ENCODE measurements at places on chromosomes 1 and 21.

DNA sequence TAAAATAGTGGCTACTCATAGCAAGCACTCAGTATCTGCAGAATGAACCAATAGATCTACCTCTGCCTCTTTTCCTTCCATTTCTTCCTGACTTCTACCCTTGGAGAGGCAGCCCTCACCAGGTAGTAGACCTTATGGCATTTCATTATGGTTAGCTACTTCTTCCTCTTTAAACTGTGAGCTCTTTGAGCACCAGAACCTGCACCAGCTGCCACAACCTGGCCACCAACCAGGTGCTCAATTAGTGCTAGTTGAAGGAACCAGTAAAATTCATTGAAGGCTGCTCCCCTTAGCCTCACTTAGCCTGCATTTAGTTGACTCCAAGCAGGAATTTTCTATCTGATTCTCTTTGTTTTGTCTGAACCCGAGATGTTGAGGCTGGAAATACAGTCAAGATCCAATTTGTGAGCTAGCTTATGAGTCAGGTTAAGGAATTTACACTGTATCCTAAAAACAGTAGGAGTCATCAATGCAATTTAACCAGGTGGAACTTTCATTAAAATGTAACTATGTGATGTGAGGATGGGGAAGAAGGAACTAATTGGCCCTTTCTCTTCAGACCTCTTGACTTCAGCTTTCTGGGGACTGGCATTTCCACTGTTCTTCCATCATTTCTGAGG lies 81.5 kb upstream of the UBE2U start:
- DNase-seq, result no peak

DNA sequence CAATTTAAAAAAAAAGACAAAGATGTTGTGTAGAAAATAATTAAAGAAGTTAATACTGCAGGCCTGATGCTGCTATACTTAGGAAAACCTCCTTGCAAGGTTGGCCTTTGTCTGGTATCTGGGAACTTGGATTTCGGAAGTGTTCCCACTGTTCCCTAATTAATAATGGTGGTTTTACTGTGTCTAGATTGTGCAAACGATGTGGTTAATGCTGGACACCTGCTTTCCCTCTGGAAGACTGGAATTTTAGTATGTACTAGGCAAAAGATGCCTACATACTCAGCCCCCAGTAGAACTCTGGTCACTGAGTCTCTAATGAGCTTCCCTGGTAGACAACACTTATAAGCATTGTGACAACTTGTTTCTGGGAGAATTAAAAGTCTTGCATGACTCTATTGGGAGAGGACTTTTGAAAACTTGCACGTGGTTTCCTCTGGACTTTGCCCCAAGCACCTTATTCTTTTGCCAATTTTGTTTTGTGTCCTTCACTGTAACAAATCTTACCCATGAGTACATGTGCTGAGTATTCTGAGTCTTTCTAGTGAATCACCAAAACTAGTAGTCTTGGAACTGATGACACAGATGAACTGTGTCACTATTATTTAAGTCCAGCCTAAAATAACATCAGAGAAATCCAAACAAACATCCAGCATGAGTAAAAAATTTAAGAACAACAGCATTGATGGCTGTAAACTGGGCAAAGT lies 40.4 kb downstream of the LIN9 start:
- no peak for DNase-seq

GRCh38 chr21:31713973-31714740 lies 17.8 kb downstream of the SCAF4 start:
- no peak for DNase-seq

GRCh38 chr1:221786647-221787046 lies 44.8 kb upstream of the DUSP10 start:
- no peak for DNase-seq

GRCh38 chr1:117795190-117795589 lies 134.2 kb downstream of the GDAP2 start:
- DNase-seq, result no peak

DNA sequence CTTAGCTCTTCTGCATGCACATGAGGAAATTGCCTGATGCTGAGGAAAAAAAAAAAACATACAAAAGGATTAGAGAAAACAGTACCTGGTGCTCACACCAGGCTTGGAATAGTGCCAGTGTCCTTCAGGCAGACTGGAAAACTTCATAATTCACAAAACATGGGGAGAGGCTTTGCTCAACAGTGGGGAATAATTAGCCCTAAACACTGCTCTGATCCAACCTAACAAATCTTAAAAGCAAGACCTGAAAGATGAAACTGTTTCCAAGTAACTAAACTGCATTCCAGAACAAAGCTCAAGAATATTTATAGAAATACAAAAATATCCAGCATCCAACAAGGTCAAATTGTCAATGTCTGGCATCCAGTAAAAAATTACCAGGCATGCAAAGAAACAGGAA lies 124.8 kb downstream of the AK5 start:
- no peak for DNase-seq

- DNase-seq, result no peak
These were observed 13.5 kb upstream of the SPATA1 start for GRCh38 chr1:84492726-84493125.

- DNase-seq, result no peak
These were observed 2.6 kb upstream of the TENT5B start for GRCh38 chr1:27015260-27015659.

GRCh38 chr1:218200979-218201378 lies 84.1 kb upstream of the RRP15 start:
- no peak for DNase-seq

DNA sequence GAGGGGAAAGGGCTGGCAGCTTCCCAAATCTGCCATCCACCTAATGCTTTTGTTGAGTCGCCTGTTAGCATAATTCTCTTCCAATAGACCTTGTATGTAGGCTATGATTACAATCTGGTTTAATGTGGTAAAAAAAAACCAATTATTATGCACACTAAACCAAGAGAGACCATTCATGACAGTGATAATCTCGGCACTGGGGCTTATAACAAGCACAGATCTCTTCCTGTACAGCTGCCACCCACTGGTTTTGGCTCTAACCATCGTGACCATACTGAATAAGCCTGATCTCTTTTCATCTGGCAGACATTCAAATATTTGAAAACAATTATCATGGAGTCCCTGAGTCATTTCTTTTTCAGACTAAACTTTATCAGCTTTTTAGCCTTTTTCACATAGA lies 12.0 kb upstream of the SYT14 start:
- DNase-seq, result peak; percentile 99

GRCh38 chr1:170296642-170297041 lies 150.9 kb downstream of the NTMT2 start:
- DNase-seq, result no peak

- DNase-seq, result no peak
These were observed 5.7 kb upstream of the ELF3 start for GRCh38 chr1:202004711-202005110.

GRCh38 chr1:155396874-155397476 lies 76.3 kb downstream of the RUSC1 start:
- DNase-seq, result no peak

GRCh38 chr1:162347281-162347680 lies 29.4 kb downstream of the SPATA46 start:
- no peak for DNase-seq

DNA sequence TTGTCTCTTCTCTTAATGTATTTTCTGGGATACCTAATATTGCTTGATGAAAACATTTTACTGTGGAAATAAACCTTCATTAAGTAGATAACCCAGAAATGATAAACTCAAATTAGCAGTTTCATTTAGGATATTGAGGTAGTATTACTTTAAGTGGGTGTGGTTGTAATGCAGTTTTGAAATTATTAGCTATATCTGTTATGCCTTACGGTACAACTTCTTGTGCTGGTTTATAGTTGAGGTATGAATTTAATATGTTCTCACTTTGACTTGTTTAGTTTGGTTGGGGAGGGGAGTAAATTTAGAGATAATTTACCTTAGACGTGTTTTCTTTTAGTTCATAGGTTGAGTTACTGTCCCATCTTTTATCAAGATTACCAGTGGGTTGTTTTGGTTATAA lies 111.0 kb downstream of the POU2F1 start:
- DNase-seq, result no peak

GRCh38 chr1:30777060-30777903 lies 19.7 kb upstream of the LAPTM5 start:
- DNase-seq, result no peak

GRCh38 chr1:109610609-109611307 lies 8.7 kb downstream of the GNAT2 start:
- DNase-seq, result no peak

DNA sequence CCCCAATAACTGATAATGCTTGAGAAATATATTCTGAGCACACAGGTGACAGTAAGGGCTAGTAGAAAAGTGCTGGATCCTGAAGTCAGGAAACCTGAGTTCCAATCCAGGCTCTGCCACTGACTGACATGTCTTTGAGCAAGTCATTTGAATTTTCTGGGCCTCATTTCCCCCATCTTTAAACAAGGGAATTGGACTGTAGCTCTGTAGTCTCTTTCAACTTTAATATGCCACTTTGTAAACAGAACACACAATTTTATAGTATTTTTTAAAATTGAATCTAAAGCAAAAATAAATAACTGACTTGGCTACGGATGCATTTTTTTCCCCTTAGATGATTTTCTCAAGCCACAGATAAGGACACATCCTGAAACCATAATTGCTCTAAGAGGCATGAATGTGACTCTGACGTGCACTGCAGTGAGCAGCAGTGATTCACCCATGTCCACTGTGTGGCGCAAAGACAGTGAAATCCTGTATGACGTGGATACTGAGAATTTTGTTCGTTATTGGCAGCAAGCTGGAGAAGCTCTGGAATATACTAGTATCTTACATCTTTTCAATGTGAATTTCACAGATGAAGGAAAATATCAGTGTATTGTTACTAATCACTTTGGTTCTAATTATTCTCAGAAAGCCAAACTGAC lies 37.0 kb downstream of the LRIG2 start:
- DNase-seq, result no peak

- DNase-seq, result no peak
These were observed 647.2 kb upstream of the CXADR start for GRCh38 chr21:16865632-16866031.

DNA sequence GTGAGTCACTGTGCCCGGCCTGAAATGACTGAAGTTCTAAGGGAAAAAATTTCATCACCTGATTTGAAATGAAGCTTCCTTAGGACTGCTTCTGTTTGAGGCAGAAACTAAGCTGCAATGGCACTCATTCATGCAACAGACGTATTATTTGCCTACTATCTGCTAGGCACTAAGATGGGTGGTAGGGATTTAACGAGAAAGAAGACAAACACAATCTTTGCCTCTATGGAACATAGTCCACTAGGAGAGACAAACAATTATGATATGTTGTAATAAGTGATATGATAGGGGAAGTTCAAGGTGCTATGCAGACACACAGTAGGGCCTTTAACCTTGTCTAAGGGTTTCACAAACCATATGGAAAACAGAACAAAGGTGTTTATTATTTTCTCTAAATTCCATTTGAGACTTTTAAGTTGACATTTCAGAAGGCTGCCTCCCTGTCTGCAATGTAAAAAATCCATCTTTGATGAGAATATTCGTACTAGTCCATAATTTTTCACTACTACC lies 11.3 kb downstream of the LIX1L start:
- no peak for DNase-seq

- no peak for DNase-seq
These were observed 27.1 kb upstream of the KCNK2 start for GRCh38 chr1:215055281-215055935.

- DNase-seq, result no peak
These were observed 40.5 kb upstream of the CAPZB start for GRCh38 chr1:19525607-19526545.

- no peak for DNase-seq
These were observed 136.2 kb downstream of the NTNG1 start for GRCh38 chr1:107277022-107277421.

DNA sequence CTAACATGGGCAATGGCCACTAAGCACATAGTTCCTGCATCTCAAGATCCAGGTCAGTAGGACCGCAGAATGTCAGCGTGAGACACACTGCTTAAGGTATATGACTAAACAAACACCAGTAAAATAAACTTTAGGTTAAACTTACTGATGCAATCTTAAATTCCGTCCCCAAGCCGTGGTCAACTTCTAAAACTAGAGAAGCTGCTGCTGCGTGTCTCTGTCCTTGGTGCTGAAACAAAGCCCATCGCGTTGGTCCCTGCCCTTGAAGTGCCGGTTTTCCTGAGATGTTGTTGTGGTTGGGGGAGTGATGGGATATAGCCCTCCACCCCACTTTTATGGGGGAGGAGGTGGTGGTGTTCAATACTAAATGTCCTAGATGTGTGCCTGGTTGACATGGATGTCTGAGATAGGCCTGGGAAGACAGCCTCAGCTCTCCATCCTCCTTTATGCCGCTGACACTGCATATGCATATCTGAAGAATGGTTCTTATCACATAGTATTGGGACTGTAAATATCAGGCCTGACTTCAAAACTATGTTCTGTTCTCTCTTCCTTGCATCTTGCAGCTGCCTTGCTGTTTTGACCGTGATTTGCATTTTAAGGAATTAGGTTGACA lies 72.0 kb upstream of the KCNA3 start:
- DNase-seq, result no peak

DNA sequence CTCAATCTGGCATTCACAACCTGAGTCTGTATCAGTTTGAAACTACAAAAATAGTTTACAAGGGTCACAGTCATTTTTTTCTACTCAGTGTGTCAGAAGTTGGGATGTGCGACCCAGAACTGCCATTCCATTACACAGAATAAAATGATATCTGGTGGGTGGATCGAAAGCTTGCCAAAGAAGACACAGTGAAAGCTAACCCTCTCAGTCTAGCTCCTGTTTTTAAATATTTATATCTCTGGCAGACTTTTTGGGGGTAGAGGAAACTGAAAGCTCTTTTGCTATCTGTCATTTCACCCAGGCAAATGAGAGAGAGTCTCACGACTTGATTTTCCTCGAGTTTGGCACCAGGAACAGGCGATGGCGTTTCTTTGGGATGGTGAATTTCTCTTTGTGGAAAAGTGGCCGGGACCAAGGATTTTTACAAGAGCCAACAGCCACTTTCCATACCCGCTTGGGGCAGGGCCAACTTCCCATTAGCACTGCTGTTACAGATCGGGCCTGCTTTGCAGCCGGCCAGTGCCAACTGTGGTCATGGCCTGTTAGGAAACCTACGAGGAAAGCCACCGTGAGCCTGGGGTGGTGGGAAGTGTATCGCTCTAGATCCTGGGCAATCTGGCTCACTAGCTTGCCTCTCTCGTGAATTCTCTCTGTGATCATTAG lies 185.5 kb upstream of the NFIA start:
- peak; percentile 31 for DNase-seq

DNA sequence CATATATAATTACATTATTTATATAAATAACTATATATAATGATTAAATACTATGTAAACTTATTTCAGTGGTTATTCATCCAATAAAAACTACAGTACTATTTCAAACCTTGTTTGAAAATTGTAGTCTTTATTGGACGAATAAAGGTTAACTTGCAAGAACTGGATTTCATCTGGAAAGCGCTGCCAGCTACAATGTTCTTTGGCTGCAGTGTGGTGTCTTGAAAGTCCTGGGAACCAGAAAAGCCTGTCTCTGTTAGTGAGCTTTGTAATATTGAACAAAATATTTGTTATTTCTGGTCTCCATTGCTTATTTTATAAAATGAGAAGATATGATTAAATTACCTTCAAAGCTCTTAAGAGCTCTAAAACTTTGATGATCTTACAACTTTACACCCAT lies 763.6 kb downstream of the ADGRL2 start:
- no peak for DNase-seq
